Activated T-helper 17 cell treated with anti-CD3 and anti-CD28 coated beads, Interleukin-2, amount 50 U/mL, for 72 hours (primary cell): ENCODE measurements at places on chromosomes 5 and 9. TPM values are rescaled to one million over a fixed set of nuclear protein-coding genes. Genes with fewer than 3 reads are reported as not detected.

- H3K27me3 ChIP-seq, result no peaks in the 10 kb centered on the region
- no peaks in the 10 kb centered on the region for H3K36me3 ChIP-seq
- peaks cover 4% of the 10 kb centered on the region for H3K4me1 ChIP-seq
These were observed 12.2 kb downstream of the RNF130 start for GRCh38 chr5:180059326-180059725.

- no peaks in the 10 kb centered on the region for H3K4me1 ChIP-seq
- no peaks in the 10 kb centered on the region for H3K36me3 ChIP-seq
- H3K27ac ChIP-seq, result no peak overlapping the region
- ATAC-seq, result no peak
- H3K4me3 ChIP-seq, result no peak overlapping the region
These were observed 408.7 kb upstream of the PIK3R1 start for GRCh38 chr5:67806654-67807438.

GRCh38 chr9:14827805-14828204 lies 82.4 kb downstream of the FREM1 start:
- no peak for ATAC-seq
- no peaks in the 10 kb centered on the region for H3K36me3 ChIP-seq
- H3K4me3 ChIP-seq, result no peak overlapping the region
- H3K27ac ChIP-seq, result no peak overlapping the region

GRCh38 chr5:75046366-75047142 lies 5.8 kb downstream of the GCNT4 start:
- peaks cover 41% of the 10 kb centered on the region for H3K4me1 ChIP-seq
- no peak overlapping the region for H3K4me3 ChIP-seq
- ATAC-seq, result no peak
- H3K27me3 ChIP-seq, result peaks cover 4% of the 10 kb centered on the region
- H3K36me3 ChIP-seq, result peaks cover 53% of the 10 kb centered on the region

- no peak for ATAC-seq
- no peaks in the 10 kb centered on the region for H3K27me3 ChIP-seq
- H3K36me3 ChIP-seq, result no peaks in the 10 kb centered on the region
These were observed 229.6 kb upstream of the ZNF608 start for GRCh38 chr5:124976086-124976485.

DNA sequence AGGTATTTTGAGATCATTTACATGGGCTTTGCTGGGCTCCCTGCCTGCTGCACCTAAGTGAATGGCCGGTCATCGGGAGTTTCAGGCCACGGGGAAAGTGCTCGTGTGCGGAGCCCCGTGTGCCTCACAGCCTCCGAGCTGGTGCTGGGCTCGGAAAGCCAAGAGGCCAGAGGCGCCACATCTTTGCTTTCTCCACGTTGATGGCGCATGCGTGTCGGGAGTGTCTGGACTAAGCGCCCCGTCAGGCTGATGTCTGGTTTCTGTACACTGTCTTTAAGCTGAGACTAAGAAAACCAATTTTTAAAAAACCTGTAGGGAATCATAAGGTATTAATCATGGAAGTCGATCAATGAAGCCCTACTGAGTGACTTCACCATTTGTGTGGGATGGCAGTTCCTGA lies 69.1 kb downstream of the OTULIN start:
- peaks cover 69% of the 10 kb centered on the region for H3K36me3 ChIP-seq
- no peak overlapping the region for H3K4me3 ChIP-seq
- peak overlapping the region; percentile 63 for H3K27ac ChIP-seq
- H3K27me3 ChIP-seq, result no peaks in the 10 kb centered on the region
- ATAC-seq, result no peak

The GZMA gene
- 10.3 TPM for total RNA-seq

The LHFPL2 gene
- total RNA-seq, result 0.95 TPM

The C8G gene
- total RNA-seq, result not detected

- H3K36me3 ChIP-seq, result peaks cover 49% of the 10 kb centered on the region
- no peak overlapping the region for H3K27ac ChIP-seq
- no peak overlapping the region for H3K4me3 ChIP-seq
- peaks cover 5% of the 10 kb centered on the region for H3K4me1 ChIP-seq
These were observed 5.5 kb upstream of the MATR3 start for GRCh38 chr5:139287890-139288635.

DNA sequence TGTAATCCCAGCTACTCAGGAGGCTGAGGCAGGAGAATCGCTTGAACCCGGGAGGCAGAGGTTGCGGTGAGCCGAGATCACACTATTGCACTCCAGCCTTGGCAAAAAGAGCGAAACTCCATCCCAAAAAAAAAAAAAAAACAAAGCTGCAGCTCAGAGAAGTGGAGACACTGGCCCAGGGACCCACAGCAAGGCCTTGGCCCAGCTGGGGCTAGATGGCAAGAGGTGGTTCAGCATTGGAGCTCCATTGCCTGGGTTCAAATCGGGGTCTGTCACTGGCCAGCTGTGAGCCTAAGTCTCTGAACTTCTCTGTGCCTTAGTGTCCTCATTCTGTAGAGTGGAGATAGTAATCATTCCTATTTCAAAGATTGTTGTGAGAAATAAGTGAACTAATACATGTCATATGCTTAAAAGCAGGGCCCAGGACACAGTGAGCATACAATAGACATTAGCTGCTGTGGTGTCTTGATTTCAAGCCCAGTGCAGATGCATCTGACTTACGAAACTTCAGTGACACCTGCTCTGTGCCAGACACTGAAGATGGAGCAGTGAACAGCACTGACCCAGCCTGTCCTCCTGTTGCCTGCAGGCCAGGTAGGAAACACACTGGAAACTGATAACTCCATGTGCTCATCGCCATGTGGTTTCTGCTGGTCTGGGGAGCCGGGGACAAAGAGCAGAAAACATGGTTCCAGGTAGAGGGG lies 127.7 kb downstream of the C9orf50 start:
- peaks cover 78% of the 10 kb centered on the region for H3K36me3 ChIP-seq
- peaks cover 33% of the 10 kb centered on the region for H3K4me1 ChIP-seq
- no peak for ATAC-seq

The FAM81B gene
- not detected for total RNA-seq

GRCh38 chr9:136726631-136727191 lies 14.3 kb downstream of the DIPK1B start:
- peak overlapping the region; percentile 90 for H3K27ac ChIP-seq
- peak overlapping the region; percentile 94 for H3K4me3 ChIP-seq
- H3K4me1 ChIP-seq, result peaks cover 16% of the 10 kb centered on the region
- peak; percentile 22 for ATAC-seq
- peaks cover 47% of the 10 kb centered on the region for H3K36me3 ChIP-seq
- no peaks in the 10 kb centered on the region for H3K27me3 ChIP-seq

The SMIM23 gene
- total RNA-seq, result not detected

DNA sequence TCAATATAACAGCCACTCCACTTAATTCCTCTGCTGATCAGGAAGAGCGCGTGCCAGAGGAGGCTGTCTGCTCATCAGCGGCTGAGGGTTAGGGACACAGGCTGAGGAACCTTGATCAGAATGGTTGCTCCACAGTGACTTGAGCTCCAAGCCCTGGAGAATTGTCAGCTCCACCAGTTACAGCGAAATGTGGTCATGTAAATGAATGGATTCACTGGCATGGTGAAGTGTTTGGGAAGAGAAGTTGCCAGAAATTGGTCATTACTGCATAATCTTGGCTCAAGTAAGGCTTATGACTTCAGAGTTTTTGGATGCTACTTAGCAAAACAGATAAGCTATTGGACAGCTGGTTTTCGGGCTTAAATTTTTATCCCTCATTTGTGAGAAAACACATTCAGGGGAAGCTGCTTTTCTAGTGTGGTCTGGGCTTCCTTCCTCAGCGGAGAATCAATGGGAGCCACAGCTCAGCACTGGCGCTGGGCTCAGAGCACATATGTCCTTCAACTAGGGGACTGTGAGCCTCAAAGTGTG lies 65.0 kb downstream of the PRRT1B start:
- H3K36me3 ChIP-seq, result peaks cover 99% of the 10 kb centered on the region
- H3K4me3 ChIP-seq, result no peak overlapping the region
- no peak for ATAC-seq
- no peaks in the 10 kb centered on the region for H3K27me3 ChIP-seq
- peaks cover 9% of the 10 kb centered on the region for H3K4me1 ChIP-seq

DNA sequence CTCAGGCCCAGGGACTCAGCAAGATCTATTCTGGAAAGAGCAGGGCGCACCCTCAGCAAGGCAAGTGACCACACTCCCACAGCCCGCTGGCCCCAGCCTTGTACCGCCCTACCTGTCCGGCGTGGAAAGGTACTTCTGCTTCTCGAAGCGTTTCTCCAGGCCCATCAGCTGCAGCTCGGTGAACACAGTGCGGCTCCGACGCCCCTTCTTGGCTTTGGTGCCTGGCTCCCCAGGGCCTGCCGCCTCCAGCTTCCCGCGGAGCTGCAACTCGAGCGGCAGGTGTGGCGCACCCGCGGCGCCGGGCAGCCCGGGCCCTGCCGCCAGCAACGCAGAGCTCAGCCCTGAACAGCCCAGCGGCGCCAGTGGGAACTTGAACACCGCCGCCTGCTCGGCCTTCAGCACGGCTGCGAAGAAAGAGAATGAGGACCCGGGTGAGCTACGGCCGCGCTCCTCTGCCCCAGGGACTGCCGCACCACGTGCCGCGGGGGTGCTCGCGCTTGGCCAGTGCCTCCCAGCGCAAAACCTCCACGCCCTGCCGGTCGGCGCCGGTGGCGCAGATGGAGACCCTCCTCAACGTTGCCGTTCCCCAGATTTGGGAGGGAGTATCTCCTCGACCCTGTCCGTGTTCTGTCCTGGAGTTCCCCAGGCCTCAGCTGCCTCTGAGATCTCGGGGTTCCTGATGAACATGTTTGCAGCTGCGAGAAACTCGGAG lies 2.2 kb downstream of the BARX1 start:
- ATAC-seq, result no peak
- peak overlapping the region; percentile 66 for H3K4me3 ChIP-seq
- H3K27ac ChIP-seq, result no peak overlapping the region
- H3K27me3 ChIP-seq, result peaks cover 54% of the 10 kb centered on the region
- peaks cover 16% of the 10 kb centered on the region for H3K36me3 ChIP-seq
- H3K4me1 ChIP-seq, result peaks cover 10% of the 10 kb centered on the region

DNA sequence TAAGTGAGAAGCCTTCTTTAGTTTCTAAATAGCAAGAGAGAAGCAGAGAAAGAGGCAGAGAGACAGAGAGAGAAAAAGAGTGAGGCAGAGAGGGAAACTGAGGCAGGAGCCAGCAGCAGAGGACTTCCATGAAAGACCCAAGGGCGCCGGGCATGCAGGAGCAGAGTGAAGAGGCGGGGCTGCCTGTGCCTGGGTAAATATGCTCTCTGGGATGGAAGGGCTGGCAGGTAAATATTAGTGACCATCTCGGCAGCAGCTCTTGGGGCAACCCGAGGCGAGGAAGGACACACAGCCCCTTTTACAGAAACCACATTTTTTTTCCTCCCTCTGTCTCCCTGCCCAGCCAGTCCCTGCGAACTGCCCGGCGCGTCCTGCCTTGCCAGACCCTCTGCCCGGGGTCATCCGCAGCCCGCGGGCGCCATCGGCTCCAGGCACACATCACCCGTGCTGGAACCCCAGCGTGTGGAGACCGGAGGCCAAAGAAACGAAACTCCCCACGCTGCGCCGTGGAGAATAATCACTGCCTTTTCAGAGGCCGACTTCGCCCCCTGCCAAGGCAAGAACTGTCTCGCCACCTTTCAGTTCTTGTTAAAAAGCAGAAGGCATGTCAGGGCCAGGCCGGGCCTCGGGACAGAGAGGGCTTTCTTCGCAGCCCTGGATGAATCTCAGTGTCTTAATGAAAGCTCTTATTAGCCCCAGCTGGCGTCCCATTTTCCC lies 61.3 kb downstream of the BOD1 start:
- H3K4me3 ChIP-seq, result no peak overlapping the region
- peaks cover 26% of the 10 kb centered on the region for H3K27me3 ChIP-seq
- no peak for ATAC-seq
- no peaks in the 10 kb centered on the region for H3K4me1 ChIP-seq
- no peaks in the 10 kb centered on the region for H3K36me3 ChIP-seq

GRCh38 chr5:73264631-73265030 lies 91.6 kb downstream of the TMEM174 start:
- H3K27ac ChIP-seq, result no peak overlapping the region
- H3K4me1 ChIP-seq, result no peaks in the 10 kb centered on the region
- no peak for ATAC-seq
- H3K36me3 ChIP-seq, result no peaks in the 10 kb centered on the region
- H3K27me3 ChIP-seq, result peaks cover 37% of the 10 kb centered on the region

The AK8 gene
- total RNA-seq, result not detected

DNA sequence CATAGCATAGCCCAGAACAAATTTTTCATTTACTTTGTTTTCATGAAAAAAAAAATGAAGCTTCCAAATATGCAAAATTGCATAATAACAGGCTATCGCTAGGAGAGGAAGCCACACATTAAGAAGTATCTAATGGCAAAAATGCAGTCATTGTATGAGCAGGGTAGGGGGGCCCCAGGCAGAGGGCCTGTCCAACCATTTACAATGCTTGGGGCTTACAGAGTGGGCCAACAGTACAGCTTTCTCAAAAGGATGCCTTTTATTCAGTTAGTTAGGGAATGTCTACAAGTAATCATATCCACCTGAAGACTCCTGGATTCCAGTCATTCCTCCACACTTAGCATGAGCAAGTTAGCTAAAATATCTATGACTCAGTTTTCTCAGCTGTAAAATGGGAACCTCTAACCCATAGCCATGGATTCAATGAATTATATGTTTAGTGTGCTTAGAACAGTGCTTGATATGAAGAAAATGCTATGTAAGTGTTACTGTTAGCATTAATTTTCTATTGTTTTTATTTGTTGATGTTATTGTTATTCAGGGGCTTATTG lies 117.7 kb downstream of the GAS1 start:
- no peak overlapping the region for H3K4me3 ChIP-seq
- H3K36me3 ChIP-seq, result no peaks in the 10 kb centered on the region
- no peak overlapping the region for H3K27ac ChIP-seq
- ATAC-seq, result no peak
- H3K27me3 ChIP-seq, result peaks cover 4% of the 10 kb centered on the region

DNA sequence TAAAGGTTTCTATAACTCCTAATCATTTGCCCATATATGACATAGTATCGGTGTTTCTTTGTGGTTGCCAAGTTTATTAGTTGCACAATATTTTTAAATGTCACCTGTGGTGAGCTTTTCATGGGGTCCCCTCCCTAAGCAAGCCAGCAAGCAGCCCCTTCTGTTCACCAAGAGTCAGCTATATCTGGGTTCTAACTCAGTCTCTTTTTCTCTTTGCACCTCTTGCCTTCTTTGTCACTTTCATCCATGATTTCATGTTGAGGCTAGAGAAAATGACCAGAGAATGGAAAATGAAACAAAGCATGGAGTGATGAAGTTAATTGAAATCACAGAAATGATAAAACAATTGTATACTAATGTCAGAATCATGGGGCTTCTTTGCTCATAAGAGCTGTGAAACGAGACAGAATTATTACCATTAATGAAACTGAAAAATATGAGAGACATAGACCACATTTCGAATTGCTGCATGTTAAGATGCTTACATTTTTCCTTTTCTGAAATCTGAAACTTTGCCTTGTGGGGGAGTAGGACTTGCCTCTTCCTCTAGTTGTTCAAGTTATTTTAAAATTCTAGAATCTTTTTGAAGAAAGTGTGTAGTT lies 75.7 kb downstream of the CAMK4 start:
- peak overlapping the region; percentile 75 for H3K4me3 ChIP-seq
- H3K36me3 ChIP-seq, result peaks cover 22% of the 10 kb centered on the region
- H3K27ac ChIP-seq, result peak overlapping the region; percentile 87
- no peaks in the 10 kb centered on the region for H3K27me3 ChIP-seq

The OTP gene
- total RNA-seq, result not detected

The CFAP90 gene
- not detected for total RNA-seq

The DYNC2I2 gene
- total RNA-seq, result 39.8 TPM
